ENCODE measurements at places on chromosomes 16 and 17.

GRCh38 chr17:28635506-28635905 is 9.5 kb downstream of the BLTP2 start:
- no peak for DNase-seq

GRCh38 chr17:73389411-73389810 is 77.6 kb upstream of the CDC42EP4 start:
- DNase-seq = no peak

GRCh38 chr17:68783861-68784260 is 171.3 kb downstream of the ABCA8 start:
- peak; percentile 60 for DNase-seq

DNA sequence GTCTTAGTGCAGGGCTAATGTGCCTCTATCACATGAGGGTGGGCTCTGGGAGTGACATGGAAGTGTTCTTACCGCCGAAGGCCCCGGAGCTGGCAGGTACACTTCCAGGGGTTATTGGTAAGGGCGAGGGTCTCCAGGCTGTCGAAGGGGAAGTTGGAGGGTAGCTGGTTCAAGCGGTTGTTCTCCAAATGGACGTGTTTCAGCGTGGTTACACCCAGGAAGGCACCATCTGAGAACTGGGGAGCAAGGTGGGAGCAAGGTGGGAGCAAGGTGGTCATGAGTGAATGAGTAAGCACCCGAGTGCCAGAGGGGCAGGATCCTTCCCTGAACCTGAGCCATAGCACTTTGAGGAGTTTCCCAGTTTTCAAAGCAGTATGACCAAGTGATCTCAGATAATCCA is 3.0 kb downstream of the CHAD start:
- DNase-seq = no peak

- no peak for DNase-seq
These were observed 1.2 kb upstream of the METTL26 start for GRCh38 chr16:637081-638018.

- DNase-seq = no peak
These were observed 184.9 kb upstream of the CDH11 start for GRCh38 chr16:65306722-65307121.

All from foreskin melanocyte (primary cell).